ENCODE measurements at places on chromosomes 7 and 10.

DNA sequence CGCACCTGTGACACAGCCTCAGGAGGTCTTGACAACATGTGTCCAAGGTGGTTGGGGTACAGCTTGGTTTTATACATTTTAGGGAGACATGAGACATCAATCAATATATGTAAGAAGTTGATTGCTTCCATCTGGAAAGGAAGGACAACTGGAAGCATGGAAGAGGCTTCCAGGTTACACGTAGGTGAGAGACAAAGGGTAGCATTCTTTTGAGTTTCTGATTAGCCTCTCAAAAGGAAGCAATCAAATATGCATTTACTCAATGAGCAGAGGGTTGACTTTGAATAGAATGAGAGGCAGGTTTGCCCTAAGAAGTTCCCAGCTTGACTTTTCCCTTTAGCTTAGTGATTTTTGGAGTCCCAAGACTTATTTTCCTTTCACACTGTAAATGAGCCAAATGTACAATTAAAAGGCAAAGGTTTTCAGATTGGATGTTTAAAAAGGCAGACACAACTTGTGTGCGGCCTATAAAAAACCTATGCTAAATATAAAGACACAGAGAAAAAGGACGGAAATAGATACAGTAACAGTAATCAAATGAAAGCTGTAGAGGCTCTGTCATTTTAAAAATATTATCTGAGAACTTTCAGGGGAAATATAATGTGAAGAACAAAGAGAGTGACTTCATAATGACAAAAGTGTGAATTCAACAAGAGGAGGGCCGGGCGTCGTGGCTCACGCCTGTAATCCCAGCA is 65.7 kb upstream of the LANCL2 start:
- no peak for DNase-seq

DNA sequence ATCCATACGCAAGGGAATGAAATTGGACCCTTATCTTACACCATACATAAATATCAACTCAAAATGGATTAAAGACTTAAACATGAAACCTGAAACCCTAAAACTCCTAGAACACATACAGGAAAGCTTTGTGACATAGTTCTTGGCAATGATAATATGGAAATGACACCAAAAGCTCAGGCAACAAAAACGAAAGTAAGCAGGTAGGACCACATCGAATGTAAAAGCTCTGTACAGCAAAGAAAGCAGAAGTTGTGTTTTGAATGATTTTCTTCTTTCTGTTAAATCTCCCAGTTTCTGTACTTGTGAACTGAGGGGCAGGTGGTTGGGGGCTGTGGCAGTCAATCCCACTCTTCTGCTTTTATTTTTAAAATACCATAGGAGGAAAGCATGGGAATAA is 368.4 kb upstream of the PODXL start:
- no peak for DNase-seq

DNA sequence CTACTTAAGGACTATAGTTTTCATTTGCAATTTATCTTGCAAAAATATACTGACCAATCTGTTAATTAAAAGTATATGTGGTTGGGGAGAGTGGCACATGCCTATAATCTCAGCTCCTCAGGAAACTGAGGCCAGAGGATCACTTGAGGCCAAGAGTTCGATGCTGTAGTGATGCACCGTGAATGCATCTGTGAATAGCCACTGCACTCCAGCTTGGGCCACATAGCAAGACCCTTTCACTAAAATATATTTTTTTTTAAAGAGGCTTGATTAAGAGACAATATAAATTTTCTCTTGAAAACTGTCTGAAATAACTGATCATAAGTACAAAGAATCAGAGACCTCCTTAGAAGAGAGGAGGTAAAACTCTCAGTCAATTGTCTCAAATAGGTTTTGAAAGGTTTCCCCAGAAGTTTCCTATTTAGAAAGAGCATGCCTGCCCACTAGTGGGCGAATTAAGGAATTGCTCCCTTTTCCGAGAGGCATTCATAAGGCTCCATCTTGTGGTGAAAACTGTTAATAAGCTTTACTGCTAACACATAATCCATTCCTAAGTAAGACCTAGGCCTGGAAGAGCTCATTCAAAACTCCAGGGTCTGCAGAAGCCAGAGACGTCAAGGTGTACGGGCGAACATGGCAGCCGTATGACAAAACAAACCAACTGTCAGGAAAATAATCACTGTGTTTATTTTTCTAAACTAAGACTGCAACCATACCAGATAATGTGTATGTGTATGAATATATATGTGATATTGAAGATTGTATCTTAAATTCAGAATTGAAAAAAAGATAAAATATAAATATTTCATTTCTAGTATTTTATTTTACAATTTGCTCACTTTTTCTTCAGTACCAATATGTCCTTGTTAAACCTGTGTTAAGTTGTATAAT is 6.8 kb upstream of the TAS2R40 start:
- peak; percentile 37 for DNase-seq

DNA sequence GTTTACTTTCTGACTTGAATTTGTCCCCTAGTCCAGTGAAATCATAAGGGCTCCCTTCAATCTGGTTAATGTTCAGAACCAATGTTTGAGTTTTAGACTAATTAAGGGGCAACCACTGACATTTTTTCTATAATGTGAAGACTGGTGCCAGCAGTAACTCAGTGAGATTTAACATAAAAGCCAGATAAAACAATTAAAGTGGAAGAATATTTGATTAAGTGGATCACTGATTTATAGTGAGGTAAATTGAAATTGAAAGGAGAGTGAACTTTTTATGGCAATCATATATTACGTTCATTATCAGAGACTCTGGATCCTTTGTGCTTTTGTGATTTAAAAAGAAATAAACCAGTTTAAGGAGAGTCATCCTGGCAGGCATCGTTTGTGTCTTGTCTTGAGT is 246.8 kb downstream of the GATA3 start:
- DNase-seq, result no peak
